ENCODE measurements at places on chromosomes 1 and 21.

DNA sequence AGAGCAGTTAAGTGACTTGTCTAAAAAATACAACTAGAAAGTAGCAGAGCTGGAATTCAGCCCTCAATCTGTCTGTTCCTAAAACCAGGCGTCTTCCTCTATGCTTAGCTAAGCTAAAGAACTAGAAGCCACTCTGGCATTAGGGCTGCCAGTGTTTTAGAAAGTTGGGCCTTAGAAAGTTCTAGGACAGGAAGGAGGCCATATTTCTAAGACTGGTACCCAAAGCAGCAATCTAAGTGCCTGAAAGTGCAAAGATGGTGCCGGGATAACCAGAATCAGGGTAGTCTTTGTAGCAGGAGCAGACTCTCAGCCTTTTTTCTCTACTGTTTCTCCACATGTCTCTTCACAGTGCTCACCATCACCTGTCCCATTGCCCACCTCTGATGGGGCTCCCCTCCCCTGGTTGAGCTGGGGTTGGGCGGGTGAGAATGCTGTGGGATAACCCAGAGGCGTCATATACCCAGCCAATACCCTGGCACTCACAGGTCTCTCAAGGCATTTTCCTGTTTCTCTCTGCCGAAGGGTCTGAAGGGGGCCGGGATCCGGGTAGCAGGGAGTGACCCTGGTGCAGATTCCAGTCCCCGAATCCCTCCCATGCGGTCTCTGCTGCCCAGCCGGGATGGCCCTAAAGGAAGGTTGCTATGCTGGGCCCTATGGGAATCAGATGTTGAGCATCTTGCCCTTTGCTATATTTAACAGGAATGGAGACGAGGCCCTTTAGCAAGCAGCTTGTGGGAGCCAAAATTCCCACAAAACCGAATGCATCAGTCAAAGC lies 1.1 kb upstream of the RCSD1 start:
- no peak for DNase-seq

DNA sequence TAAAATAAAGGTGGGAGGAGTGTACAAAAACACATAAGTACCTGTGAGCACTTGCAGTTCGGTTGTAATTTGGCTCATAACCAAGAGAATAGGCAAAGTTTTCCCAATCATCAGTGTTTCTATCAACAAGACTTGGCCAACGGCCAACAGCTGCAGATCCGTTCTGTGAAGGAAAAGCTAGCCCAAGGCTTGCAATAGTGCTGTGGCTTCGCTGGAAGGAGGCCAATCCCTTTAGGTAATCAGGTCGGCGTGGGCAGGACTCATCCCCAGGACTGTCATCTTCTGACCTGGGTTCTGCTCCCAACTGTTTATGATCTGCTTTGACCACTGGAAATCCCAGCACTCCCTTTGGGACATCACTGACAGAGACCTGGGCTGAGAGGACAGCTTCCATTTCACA lies 107.8 kb downstream of the LYST start:
- DNase-seq = peak; percentile 61

GRCh38 chr1:6435129-6435528 lies 10.6 kb downstream of the ESPN start:
- DNase-seq = no peak

- no peak for DNase-seq
These were observed 929 bp upstream of the TRIM45 start for GRCh38 chr1:117122330-117123025.

DNA sequence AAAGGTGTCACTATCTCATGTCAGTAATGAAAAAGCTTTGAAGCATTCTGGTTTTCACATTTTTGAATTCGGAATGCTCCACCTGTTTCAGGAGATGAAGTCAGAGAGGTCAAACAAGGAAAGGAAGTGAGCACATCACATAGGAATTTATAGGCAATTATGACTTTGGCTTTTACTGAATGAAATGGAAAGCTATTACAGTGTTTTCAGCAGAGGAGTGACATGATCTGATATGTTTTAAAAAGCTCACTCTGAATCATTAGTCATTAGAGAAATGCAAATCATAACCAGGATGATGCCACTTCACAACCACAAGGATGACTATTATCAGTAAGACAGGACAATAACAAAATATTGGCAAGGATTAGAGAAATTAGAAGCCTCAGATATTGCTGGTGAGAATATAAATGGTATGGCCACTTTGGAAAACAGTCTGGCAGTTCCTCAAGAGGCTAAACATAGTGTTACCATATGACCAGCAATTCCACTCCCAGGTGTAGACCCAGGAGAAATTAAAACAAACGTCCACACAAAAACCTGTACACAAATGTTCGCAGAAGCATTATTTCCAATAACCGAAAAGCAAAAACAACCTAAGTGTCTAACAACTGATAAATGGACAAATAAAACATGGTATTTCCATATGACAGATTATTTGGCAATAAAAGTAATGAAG lies 7.5 kb downstream of the TAF1A start:
- peak; percentile 73 for DNase-seq

DNA sequence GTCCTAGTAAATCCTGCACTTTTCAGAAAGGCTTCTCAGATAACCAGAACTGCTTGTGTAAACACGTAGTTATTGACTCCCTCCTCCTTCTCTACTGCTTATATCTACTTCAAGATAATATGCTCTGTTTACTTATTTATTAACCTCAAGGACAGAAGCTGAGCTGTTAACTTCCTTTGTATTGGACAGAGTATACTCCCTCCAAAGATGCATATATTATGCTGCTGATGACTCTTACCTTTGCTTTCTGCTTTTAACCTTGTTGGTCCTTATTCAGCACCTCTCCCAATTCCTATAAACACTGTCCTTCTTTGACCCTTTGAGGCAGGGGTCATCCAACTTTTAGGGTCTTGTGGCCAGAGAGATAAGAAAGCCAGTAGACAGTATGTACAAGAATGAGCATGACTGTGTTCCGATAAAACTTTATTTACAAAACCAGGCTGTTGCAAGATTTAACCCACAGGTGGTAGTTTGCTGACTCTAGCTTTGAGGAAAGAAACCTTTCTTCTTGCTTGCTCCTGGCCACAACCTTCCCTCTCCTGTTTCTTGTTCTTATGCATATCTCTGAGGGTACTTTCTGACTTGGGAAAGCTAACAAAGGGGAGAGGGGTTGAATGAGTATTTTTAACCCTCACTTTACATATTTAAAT lies 4.9 kb downstream of the TPM3 start:
- DNase-seq = no peak

- peak; percentile 47 for DNase-seq
These were observed at the start of gene VANGL2 for GRCh38 chr1:160400223-160400645. VANGL2 (plus strand) TSS chr1:160400564; CDS start chr1:160415838, 15,274 bp downstream.

DNA sequence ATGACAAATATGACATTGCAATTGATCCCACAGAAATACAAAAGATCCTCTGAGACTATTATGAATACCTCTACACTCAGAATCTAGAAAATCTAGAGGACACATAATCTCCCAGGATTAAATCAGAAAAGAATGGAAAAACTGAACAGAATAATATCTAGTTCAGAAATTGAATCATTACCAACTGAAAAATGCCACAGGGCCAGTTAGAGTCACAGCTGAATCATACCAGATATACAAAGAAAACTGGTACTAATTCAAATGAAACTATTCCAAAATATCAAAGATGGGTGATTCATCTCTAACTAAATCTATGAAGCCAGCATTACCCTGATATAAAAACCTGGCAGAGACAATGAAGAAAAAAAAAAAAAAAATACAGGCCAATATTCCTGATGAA lies 149.3 kb downstream of the BRINP3 start:
- DNase-seq = no peak

- no peak for DNase-seq
These were observed 109.1 kb downstream of the APP start for GRCh38 chr21:26061437-26061836.

DNA sequence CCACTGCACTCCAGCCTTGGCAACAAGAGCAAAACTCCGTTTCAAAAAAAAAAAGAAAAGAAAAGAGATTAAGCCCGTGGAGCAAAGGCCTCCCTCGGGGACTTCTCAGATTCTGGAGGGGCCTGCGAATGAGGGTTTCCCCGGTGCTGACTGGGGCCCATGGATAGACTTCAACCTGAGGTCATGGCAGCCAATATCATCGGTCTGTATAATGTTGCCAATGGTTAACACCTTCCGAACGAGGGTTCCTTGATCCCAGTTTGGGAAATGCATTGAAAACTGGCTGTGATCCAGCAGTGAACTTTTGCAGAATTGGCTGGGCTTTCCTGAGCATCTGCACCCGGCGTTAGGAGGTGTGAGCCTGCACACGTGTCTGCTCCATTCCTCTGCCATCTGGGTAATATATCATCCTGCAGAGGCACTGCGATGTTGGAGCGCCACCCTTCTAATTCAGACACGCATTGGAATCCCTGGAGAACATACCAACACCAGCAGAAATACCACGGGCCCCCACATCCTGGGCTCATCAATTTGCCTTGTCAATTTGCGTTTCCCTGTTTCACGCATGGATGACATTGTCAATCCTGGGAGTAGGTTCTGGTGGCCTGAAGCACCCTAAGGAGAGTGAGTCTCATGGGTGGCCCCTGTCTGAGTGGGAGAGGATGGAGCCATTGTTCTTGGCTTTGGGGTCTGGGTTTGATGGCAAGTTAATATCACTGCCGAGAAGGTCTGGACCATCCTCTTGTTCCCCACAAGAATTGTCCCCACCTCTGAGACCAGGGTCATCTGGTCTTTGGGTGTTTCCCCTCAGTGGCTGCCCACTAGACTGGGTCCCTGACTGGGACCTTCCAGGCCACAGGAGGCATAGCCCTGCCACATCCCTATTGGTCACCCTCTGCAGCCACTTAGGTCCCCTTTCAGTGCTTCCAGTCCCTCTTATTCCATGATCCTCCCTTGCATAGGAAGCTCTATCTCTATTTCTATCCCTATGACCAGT lies 441.0 kb downstream of the PTPRU start:
- DNase-seq = no peak

- peak; percentile 75 for DNase-seq
These were observed 54.1 kb downstream of the TOMM20 start for GRCh38 chr1:235074523-235075047.

DNA sequence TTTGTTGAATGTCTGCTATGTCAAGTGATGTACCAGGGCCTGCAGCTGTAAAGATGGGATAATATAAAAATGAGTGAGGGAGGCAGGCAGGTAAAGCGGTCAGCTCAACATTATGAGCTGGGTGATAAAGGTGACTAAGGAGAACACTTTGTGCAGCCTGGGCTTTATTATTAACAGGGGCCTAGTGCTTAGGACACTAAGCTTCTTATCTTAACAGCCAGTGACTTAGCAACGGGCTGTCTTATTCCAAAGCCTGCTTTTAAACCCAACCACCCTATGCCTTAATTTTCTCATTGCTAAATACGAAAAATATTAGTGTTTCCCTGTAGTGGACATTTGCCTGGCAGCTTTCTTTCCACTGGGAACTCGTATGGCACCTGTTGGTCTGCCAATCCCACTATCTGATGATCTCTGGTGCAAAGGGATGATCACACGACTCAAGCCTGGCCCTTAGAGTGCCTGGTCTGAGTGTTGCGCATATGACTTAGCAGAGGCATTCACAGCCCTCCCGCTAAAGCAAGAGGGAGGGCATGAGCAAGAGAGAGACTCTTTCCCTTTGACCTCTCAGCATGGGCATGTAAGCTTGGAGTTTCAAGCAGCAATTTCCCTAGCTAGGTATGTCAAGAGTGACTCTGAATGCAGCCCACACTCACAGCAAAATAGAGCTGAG lies 98.6 kb upstream of the PAPPA2 start:
- no peak for DNase-seq

- DNase-seq = no peak
These were observed 145.0 kb upstream of the DUSP10 start for GRCh38 chr1:221886743-221887414.

GRCh38 chr1:109298666-109299557 lies 7.9 kb downstream of the MYBPHL start:
- peak; percentile 34 for DNase-seq

- peak; percentile 39 for DNase-seq
These were observed 15.9 kb upstream of the SPOCD1 start for GRCh38 chr1:31831397-31832378.

- no peak for DNase-seq
These were observed 109.2 kb downstream of the RERE start for GRCh38 chr1:8708259-8708658.

DNA sequence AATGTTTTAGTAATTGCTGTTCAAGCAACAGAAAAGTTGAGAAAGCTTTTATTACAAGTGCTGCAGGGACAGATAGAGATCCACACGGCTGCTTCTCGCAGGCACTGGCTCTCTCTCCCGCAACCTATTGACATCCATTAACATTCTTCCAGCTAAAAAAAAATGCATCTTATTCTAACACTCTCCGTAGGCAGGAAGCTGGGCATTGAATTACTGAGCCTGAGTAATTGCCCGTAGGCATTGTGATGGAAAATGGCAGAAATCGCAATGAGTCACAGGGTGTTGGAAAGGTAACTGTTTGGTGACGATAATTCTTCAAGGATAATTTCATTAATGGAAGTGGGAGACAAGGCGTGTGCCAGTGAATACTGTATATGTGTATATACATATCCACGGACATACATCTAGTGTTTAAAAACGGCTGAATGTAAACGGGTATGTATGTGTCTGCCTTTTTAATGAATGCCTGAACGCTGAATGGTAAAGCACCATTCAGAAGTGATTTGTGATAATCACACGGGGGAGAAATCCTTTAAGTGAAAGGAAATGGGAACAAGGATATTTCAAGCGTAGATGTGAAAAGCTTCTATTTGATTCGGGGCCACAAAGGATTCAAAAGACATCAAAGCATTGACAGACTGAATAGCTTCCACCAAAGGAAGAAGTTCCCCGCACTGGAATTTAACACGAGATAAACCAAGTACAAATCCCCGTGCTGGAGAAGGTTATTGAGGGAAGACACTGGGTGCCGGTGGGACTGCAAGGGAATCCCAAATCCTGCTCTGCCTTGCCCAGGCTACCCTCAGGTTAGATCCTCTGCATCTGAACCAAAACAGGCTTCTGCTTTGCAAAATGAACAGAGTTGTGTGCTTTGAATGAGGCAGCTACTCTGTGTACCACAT lies 567.2 kb downstream of the NPHP4 start:
- DNase-seq = no peak

DNA sequence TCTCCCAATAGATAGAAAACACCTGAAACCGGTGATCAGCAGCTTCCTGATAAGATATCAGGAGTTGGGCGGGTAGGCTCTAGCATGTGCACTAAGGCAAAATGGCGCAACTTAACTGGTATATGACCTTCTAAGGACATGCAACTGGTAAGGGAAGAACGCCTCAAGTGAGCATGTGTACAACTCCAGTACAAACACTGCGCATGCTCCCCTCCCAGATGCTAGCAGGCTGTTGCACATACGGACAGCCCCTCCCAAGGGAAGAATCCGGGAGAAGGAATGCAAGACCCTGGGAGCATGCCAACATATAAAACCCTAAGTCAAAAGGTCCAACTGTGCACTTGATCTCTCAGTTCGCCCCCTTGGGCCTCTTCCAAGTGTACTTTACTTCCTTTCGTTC lies 110.8 kb downstream of the TSEN15 start:
- no peak for DNase-seq

All from dermis blood vessel endothelial cell (primary cell).